SJCRH30 (cell line): ENCODE measurements at places on chromosomes 3 and 15. TPM values are rescaled to one million over a fixed set of nuclear protein-coding genes. Genes with fewer than 3 reads are reported as not detected.

Gene ERICH6
- not detected in 2 replicates for total RNA-seq

Gene C3orf20
- not detected in 2 replicates for total RNA-seq

Gene EXD1
- not detected in 2 replicates for total RNA-seq

Gene THAP10
- total RNA-seq: 5.5 and 6.8 TPM in 2 replicates

Gene ADAMTS7
- 2.0 and 2.4 TPM in 2 replicates for total RNA-seq

Gene THRB
- total RNA-seq: not detected in 2 replicates

Gene CPA3
- not detected in 2 replicates for total RNA-seq

Gene TBC1D23
- total RNA-seq: 49.2 and 52.3 TPM in 2 replicates

Gene GOLGA6A
- not detected in 2 replicates for total RNA-seq
